ENCODE measurements at places on chromosomes 16 and 17.

DNA sequence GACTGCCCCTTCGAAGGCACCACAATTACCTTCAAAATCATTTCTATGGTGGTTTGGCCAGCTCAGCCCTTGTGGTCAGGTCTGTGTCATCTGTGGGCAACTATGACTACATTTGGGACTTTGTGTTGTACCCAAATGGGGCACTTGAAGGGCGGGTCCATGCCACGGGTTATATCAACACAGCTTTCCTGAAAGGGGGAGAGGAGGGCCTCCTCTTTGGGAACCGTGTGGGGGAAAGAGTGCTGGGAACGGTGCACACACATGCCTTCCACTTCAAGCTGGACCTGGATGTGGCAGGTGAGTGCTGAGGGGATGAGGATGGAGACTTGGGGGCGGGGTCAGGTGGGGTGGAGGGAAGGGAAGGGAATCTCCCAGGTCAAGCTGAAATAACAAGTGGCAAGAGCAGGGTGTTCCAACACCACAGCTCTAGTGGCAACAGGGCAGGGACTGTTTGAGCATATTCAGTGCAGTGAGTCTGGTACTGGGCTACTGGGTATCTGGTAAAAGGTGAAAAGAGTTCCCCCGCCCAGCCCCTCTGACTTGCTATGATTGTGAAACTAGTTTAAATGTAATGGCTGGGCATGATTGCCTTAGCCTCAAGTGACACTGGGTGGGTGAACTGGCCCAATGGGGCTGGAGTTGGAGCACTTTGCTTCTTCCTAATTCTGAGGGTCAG is 1.7 kb downstream of the AOC2 start:
- DNase-seq = peak; percentile 16

GRCh38 chr16:13503960-13504635 is 415.9 kb upstream of the ERCC4 start:
- no peak for DNase-seq

- no peak for DNase-seq
Observed at GRCh38 chr17:50133769-50134099, 3.8 kb upstream of the SAMD14 start.

- DNase-seq = no peak
Observed at GRCh38 chr16:3652373-3653195, 1.9 kb upstream of the DNASE1 start.

- DNase-seq = no peak
Observed at GRCh38 chr17:14434506-14434905, 133.6 kb downstream of the HS3ST3B1 start.

DNA sequence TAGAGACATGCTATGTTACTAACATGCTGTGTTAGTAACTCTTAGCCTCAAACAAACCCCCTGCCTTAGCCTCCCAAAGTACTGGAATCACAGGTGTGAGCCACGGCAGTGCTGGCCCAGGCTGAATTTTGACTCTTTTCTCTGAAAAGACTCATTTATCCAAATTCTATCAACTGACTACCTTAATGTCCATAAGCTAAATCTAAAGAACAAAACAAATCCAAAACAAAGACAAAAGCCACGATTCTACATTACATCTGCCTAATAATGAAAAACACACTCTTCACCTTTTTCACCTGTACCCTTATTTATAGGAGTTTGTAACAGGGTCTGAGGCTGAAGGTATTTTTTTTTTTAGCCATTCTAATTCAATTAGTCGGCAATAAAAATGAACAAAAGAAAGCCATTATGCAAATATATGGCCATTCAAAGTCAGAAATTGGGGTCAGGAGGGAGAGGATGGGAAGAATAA is 432.5 kb downstream of the RBFOX1 start:
- DNase-seq = no peak

DNA sequence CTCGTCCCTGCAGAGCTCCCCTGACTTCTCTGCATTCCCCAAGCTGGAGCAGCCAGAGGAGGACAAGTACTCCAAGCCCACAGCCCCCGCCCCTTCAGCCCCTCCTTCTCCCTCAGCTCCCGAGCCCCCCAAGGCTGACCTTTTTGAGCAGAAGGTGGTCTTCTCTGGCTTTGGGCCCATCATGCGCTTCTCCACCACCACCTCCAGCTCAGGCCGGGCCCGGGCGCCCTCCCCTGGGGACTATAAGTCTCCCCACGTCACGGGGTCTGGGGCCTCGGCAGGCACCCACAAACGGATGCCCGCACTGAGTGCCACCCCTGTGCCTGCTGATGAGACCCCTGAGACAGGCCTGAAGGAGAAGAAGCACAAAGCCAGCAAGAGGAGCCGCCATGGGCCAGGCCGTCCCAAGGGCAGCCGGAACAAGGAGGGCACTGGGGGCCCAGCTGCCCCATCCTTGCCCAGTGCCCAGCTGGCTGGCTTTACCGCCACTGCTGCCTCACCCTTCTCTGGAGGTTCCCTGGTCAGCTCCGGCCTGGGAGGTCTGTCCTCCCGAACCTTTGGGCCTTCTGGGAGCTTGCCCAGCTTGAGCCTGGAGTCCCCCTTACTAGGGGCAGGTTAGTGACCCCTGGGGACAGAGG is 11.4 kb downstream of the MLLT6 start:
- DNase-seq = no peak

- DNase-seq = no peak
Observed at GRCh38 chr17:81529437-81529803, 1.2 kb downstream of the FSCN2 start.

- no peak for DNase-seq
Observed at GRCh38 chr16:4046221-4046620, 70.0 kb downstream of the ADCY9 start.

DNA sequence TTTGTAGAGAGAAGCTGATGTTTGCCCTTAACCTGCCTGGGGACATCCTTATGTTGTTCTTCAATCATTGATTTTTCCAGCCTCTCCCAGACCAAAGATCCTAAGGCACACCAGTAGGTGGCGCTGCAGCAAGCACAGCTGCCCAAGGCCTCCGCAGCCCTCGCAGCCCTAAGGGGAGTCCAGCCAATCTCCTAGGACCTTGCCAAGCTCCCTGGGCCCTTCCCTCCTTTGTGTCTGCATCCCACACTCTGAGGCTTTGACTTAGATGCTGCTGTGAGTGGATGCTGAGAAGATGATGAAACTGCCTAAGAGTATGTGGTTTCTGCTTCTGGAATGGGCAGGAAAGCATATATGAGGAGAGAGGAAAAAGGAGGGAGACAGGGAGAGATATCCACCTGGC is 47.1 kb downstream of the SPACA3 start:
- DNase-seq = no peak

- no peak for DNase-seq
Observed at GRCh38 chr17:8976638-8977037, 11.1 kb upstream of the PIK3R5 start.

GRCh38 chr17:80512233-80512632 is 32.4 kb upstream of the RPTOR start:
- DNase-seq = no peak

- no peak for DNase-seq
Observed at GRCh38 chr16:54142787-54143186, 143.8 kb downstream of the IRX3 start.

- DNase-seq = no peak
Observed at GRCh38 chr16:48533931-48534330, 76.0 kb downstream of the N4BP1 start.

DNA sequence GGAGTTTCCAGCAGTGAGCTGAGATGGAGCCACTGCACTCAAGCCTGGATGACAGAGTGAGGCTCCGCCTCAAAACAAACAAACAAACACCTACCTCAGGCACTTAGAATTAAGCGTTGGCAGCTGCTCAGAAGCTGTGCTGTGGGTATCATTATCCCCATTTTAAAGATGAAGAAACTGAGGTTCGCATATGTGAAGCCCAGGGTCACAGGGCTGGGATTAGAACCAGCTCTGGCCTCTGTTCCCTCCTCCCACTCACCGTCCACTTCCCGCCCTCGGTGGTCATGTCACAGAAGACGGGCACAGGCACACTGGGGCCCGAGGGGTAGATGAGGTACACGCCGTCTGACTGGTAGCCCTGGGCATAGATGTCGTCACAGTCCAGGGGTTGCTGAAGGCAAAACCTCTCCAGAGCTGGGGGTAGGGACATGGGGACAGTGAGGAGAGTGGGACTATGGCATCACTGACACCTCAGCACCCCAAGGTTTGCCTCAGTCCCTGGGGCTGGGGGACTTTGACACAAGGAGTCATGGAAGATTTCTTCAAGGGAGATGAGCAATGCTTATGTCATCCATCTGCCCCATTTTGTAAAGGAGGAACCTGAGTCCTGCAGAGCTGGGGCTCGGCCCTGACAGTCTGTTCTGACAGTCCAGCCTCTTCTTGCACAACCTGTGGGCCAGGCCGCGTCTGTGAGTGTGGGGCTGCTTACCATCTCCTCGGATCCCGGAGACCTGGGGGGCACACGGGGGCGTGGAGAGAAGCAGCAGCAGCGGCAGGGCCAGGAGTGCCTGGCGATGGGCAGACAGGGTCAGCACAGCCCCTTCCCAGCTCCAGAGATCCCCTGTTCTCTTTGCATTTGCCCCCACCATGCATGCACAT is 700 bp downstream of the MFAP4 start:
- no peak for DNase-seq

GRCh38 chr16:84594725-84595038 is 23.2 kb downstream of the COTL1 start:
- DNase-seq = no peak

Data from GOT3 (cell line).